ENCODE measurements at places on chromosomes 2 and 18.

DNA sequence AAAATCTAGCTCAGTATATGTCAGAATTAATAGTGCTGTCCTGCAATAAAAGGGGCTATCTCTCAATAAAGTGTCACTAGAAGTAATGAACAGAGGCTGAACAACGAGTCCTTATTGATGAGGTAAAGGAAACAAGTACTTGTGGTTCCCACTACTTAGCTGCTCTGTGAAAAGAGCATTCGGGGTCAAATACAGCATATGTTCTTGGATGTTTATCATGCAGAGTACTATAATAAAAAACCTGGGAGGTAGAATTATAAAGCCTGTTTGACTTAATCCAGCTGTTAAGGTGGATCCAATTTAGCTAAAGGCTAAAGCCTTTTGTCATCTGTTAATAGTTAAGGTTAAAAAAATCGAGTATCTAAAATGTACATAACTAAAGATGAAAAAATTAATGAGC is 32.4 kb downstream of the SLC35F5 start:
- DNase-seq = no peak

DNA sequence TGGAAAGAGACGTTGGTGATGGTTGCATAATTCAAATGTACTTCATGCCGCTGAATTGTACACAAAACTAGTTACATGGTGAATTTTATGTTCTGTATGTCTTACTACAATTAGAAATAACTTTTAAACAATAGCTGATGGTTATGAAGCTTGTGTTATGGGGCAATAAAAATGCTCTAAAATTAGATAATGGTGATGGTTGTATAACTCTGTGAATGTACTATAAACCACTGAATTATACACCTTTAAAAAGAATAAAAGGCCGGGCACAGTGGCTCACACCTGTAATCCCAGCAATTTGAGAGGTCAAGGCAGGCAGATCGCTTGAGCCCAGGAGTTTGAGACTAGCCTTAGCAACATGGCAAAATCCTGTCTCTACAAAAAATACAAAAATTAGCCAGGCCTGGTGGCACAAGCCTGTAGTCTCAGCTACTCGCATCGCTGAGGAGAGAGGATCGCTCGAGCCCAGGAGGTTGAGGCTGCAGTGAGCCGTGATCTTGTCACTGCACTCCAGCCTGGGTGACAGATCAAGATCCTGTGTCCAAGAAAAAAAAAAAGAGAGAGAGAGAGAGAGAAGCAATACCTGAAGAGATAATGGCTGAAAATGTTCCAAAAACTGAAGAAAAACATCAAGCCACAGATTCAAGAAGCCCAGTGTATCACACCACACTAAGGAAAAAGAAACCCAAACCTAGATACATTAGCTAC is 6.3 kb downstream of the RNU4ATAC start:
- no peak for DNase-seq

DNA sequence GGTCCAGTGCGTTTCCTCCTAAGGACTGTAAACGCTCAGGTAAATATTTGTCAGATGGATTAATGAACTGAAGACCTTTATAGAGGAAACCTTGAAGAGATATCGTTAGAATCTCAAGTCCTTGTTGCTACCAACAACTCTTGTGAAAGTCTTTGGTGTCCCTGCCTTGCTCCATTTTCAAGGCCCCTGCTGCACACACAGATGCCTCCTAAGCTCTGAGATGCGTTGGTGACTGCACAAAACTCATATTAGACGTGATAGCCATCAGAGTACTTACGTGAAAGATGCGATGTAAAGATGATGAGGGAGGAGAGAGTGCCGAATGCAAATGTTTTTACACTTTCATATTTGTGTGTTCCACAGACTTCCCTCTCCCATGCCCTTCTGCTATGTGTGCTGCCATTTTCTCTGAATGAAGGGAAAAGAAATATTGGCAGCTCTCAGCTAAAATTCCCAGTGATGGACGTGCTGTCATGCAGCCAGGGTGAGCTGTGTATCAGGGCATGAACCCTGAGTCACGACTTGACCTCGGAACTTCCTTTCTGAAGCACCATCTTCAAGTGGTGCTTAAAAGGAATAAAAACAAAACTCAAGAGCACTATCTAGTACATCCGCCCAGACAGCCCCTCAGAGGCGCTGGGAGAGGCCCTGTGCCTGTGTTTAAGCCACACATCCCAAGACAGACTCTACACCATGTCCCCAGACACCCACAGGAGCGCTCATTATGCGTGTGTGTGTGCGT is 117.4 kb downstream of the FAM210A start:
- DNase-seq = no peak

- no peak for DNase-seq
Observed at GRCh38 chr2:50749216-50749615, 282.7 kb downstream of the NRXN1 start.

DNA sequence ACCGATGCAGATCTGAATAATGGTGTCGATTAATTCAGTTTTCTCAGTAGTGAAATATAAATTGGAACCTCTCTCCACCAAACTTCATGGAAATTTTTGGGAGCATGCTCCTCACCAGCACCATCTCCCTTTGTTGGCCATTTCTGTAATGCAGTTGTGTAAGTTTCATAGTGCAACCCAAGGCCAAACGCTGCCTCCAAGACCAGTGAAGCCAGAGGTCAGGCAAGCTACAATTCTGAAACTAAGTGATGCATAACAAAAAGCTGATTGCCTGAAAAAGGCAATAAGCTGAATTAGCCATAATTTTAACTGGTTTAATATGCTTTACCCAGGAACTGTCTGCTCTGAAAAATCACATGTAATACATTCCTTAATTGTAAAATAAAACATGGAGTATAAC is 138.3 kb upstream of the TACR1 start:
- DNase-seq = no peak

GRCh38 chr18:51279367-51279984 is 82.0 kb upstream of the MEX3C start:
- DNase-seq = no peak

GRCh38 chr2:203527719-203528118 is 7.4 kb downstream of the RAPH1 start:
- no peak for DNase-seq

- DNase-seq = no peak
Observed at GRCh38 chr2:67656875-67657274, 259.7 kb downstream of the ETAA1 start.

- DNase-seq = peak; percentile 24
Observed at GRCh38 chr2:221465776-221466175, 106.3 kb downstream of the EPHA4 start.

DNA sequence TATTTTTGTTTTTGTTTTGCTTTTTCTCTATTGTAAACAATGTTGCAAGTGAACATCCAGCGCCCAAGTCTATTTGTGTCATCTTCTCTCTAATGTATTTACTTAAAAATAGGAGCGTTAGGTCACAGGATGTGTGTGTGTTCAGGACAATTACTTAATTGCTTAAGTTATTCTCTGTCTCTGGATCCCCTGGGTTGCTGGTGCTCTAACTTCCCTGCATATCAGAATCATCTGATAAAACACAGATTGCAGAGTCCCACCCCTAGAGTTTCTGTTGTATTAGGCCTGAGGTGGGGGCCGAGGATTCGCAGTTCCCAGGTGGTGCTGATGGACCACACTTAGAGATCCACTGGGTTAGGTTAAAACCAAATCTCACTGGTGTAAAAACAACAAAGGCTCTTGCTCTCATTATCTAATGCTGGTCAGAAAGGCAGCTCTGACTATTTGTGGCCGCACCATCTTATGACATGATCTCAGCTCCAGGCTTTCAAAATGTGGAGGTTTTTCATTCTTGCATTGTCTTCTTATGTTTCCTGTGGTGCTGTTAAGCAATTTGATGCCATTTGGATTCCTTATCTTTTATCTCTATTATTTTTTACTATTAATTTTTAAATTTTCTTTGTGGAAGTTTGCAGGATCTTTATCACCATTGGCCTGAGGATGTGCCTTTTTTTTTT is 87.7 kb downstream of the CLIP4 start:
- DNase-seq = no peak

- DNase-seq = no peak
Observed at GRCh38 chr2:100422320-100423055, 5.0 kb upstream of the CHST10 start.

DNA sequence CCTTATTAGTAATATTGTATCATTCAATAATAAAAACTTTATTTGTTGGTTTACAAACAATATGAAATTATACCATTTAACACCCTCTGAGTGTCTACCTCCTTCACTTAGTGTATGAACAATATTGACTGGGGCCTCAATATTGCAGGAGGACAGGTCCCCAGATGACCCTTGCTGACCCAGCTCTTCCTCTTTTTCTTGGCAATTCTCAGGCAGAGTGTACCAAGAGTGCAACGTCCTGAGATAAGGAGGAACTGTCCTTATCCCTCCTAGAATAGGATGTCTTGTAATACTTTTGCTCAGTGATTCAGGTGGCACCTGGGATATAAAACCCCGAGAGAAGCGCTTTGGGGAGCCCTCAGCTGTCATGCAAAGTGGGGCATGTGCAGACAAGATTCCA is 76.8 kb downstream of the PLA2R1 start:
- no peak for DNase-seq

GRCh38 chr2:113157897-113158753 is 15.6 kb upstream of the PSD4 start:
- DNase-seq = no peak

DNA sequence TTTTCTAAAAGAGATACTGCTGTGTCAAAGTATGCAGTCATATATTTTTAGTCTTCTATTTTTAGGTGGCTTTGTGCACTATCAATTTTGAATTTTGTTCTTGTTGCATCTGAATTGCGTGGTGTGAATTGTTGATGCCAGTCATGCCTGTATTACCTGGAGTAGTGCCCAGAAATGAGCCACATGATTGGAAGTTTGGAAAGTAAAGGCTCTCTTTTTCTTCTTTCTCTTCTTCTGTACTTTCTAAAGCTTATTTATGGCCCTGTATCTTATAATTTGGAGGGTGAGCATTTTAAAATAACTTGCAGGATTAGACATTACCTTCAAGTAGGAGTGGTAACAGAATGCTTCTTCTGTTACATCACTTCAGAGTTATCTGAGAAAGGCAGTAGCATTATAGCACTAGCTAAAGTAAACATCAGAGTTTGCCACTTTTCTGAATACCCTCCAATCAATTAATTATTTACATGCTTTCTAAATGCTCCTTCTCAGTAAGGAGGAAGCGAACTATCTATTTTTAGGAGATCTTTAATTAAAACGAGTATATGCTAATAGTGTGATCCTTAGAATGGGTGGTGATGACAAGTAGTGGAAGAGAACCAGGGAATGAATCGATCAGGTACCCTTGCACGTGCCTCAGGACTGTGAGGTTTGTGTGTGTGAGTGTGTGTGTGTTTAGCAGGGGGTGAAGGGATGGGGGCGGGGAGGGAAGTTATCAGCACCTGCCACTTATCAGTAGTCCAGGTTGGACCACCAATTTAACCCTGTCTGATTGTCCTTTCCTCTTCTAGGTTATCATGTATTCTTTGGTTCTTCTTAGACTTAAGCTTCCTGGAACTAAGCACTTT is 112.5 kb downstream of the MAP3K20 start:
- no peak for DNase-seq

- DNase-seq = no peak
Observed at GRCh38 chr2:146386096-146386495, 1458.7 kb upstream of the ACVR2A start.

DNA sequence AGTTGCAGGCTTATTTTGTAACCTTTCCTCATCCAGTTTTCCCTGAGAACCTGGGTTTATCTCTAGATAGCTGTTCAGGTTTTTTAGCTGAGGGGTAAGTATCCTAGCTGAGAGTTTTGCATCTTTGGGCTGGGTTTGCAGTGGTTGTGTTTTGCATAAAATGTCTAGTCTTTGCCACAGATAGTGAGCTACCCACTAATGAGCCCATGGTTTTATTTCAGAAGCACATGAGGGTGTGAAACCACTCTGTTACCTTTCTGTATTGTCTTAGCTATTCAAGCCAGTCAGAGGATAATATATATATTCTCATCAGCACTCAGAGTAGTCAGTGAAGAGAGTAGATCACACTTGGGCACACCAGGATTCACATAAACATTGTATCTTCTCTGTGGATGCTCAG is 24.6 kb upstream of the TXNDC2 start:
- DNase-seq = no peak

GRCh38 chr2:190693533-190694232 is 44.8 kb downstream of the NAB1 start:
- no peak for DNase-seq

GRCh38 chr2:65834062-65834461 is 401.7 kb upstream of the SPRED2 start:
- DNase-seq = no peak

DNA sequence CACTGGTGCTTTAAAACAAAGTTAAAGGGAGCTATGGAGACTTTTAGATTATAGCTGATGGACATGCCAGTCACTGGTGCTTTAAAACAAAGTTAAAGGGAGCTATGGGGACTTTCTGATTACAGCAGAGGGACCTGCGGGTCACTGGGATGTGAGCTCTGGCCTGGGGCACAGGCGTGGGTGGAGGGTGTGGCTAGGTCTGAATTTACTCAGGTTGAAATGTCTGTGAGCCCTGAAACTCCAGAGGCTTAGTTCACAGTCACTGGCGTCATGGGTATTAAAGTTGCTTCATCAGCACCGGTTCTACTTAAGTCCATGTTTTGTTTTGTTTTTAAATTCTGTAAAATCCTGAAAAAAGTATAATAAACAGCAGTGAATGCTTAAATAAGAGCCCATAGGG is 49.0 kb upstream of the TMEM18 start:
- DNase-seq = no peak

DNA sequence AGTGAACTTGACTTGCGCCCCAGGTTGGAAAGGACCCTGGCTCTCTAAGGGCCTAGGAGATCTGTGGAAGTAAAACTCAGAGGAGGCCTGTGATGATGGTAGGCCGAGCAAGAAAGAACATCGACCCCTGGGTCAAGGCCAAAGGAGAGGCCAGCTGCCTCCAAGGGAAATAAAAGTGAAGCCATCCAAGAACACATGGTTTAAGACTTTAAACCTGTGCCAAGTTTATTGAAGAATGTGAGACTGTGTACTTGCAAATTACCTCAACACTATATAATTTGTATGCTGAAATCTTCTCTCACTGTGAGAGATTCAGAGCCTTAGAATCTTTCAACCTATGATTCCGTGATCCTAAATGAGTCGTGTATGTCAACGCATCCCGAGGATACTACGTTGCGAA is 40.7 kb upstream of the COBLL1 start:
- no peak for DNase-seq

GRCh38 chr2:161122772-161123530 is 37.3 kb upstream of the TANK start:
- no peak for DNase-seq

- no peak for DNase-seq
Observed at GRCh38 chr2:201986463-201986735, 47.3 kb upstream of the FZD7 start.

DNA sequence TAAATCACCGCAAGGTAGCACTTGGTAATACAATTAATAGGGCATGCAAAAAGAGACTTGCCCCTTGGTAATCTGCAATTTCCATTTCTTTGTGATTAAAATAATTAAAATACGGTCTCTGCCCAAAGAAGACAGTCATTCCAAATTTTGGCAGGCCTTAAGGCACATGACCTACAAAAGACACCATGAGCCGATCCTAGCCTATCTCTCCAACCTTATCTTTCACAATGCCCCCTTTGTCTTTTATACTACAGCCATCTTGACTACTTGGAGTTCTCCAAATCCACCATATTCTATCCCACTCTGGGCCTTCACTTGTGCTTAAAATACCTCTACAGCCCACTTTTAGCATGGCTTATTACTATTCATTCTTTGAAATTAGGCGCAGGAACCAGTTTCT is 23.3 kb downstream of the CFAP210 start:
- DNase-seq = no peak

All from T-helper 1 cell (primary cell).